Nucleus accumbens (tissue), 56 donors: ENCODE measurements at places on chromosomes 1 and 21.

- DNase-seq, result peak; percentile 63
Observed at GRCh38 chr1:160951443-160952128, 3.0 kb downstream of the ITLN2 start.

DNA sequence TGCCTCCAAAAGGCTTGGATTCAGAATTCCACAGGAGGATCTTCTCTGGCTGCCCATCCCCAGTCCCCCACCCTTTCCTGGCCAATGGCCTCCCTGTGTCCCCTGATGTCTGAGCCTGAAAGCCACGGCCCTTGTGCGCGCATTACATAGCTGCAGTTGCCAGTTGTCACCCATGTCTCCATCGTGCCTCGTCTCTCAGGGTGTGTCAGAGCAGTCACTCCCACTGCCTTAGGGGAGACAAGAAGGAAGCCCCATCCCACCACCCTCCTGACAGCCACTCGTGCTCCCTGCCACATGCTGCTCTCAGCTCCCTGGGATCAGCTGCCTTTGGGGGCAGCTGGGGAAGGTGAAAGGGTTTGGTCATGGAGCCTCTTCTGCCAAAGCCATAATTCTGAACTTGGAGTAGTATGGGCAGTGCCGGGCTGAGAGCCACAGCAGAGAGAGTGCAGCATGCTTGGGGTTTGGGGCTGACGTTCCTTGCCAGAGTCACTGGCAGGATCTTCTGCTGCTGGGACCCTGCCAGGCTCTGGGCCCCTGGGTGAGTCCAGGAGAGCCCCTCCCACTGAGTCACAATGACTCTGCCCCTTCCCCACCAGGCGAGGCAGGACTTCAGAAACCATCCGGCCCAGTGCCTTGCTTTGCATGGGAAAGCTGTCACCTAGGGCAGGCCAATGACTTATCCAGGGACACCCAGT lies 285.9 kb upstream of the VAMP3 start:
- no peak for DNase-seq

DNA sequence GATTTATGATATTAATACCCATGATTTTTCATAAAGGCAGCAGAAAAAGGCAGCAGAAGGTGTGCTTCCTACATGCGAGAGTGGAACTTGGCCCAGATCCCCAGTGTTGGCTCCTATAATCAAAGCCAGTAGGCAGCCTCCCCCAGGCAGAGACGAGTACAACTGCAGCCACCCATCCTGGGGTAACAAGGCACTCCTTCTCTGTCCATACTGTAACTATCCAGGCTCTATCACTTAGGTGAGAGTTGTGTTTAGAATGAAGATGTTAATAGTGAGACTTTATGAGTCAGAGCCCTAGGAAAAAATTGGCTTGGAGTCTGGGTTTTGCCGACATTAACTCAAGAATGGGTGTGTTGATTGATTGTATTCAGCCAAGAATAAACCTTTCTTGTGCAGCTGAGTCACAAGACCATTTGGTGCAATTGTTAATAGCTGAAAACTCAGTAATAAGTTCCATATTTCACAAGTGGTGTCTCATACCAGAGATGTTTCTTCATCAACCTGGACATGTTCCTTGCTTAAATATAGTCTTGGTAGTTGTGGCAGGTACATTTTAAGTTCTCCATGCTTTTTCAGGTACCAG lies 322.3 kb downstream of the DUSP10 start:
- DNase-seq, result no peak

- DNase-seq, result no peak
Observed at GRCh38 chr1:54332781-54333585, 73.2 kb downstream of the SSBP3 start.

DNA sequence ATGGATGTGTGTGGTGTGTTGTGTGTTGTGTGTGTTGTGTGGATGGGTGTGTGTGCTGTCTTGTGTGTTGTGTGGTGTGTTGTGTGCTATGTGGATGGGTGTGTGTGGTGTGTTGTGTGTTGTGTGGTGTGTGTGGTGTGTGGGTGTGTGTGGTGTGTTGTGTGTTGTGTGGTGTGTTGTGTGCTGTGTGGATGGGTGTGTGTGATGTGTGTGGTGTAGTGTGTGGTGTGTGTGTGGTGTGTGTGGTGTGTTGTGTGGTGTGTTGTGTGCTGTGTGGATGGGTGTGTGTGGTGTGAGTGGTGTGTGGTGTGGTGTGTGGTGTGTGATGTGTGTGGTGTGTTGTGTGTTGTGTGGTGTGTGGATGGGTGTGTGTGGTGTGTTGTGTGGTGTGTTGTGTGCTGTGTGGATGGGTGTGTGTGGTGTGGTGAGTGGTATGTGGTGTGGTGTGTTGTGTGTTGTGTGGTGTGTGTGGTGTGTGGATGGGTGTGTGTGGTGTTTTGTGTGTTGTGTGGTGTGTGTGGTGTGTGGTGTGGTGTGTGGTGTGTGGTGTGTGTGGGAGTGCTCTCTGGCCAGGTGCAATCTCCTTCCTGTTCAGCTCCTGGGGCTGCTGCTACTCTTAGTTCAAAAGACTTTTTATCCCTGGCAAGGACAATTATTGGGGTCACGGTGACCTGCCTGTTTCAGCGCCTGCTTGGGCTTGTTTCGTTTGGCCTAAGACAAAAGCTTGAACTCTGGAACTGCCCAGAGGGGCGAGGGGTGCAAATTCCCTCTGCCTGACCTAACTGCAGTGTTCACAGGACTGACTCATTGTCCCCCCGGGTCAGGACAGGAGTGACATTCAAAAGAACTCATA lies 101.1 kb downstream of the UBIAD1 start:
- DNase-seq, result no peak

- no peak for DNase-seq
Observed at GRCh38 chr21:16113052-16113715, 383.4 kb downstream of the USP25 start.

- DNase-seq, result no peak
Observed at GRCh38 chr1:102098536-102098935, 101.8 kb upstream of the OLFM3 start.

DNA sequence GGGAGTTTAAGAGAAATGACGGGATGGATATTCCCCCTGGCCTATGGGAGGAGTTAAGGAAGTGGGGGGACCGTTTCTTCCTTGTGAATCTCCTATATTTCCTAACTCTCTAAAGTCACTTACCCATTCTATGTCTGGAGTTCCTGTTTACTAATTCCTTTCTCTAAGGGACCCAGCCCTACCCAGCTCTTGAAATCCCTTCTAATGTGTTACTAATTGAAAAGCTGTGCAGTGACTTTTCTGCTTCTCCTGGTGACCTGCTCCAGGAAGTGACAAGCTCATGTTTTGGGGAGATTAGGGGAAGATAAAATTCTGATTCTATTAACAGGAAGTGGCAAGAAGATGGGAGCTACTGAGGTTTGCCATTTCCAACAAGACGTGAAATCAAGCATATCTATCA lies 4.0 kb upstream of the SAMSN1 start:
- DNase-seq, result no peak

GRCh38 chr1:236137285-236137852 lies 5.0 kb upstream of the GPR137B start:
- DNase-seq, result no peak

- DNase-seq, result no peak
Observed at GRCh38 chr1:219544163-219544846, 68.6 kb downstream of the ZC3H11B start.

GRCh38 chr1:207056673-207057072 lies 3.6 kb downstream of the PFKFB2 start:
- DNase-seq, result no peak

DNA sequence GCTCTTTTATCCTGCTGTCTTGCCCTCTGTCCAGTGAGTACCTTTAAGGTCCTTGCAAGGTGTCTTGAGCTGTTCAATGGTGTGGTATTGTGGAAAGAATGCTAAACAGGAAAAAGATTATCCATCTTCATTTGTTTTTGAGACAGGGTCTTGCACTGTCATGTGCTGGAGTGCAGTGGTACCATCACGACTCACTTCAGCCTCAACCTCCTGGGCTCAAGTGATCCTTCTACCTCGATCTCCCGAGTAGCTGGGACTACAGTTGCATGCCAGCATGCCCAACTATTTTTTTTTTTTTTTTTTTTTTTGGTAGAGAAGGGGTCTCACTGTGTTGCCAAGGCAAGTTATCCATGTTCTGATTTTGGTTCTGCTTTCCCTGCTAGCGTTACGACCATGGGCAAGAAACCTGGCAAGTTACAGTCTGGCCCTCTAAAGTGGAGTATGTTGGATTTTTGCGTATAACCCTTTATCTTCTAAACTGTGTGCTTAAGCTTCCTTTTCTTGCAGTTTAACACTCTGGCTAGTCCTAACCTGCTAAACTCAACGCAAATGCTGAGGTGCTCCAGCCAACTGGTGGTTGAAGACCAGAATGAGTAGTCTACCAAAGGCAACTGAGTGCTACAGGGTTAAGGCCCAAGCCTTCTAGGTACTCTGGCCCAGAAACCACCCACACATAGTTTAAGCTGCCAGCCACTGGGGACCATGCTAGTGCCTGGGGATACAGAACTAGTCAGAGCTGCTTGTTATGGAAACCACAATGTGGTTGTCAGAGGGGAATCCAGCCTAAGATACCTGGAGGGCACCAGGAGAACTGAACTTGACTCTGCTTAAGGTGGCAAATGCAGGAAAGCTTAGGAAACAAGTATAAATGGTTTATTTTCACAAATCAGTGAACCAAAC lies 7.9 kb downstream of the RPL11 start:
- DNase-seq, result no peak

DNA sequence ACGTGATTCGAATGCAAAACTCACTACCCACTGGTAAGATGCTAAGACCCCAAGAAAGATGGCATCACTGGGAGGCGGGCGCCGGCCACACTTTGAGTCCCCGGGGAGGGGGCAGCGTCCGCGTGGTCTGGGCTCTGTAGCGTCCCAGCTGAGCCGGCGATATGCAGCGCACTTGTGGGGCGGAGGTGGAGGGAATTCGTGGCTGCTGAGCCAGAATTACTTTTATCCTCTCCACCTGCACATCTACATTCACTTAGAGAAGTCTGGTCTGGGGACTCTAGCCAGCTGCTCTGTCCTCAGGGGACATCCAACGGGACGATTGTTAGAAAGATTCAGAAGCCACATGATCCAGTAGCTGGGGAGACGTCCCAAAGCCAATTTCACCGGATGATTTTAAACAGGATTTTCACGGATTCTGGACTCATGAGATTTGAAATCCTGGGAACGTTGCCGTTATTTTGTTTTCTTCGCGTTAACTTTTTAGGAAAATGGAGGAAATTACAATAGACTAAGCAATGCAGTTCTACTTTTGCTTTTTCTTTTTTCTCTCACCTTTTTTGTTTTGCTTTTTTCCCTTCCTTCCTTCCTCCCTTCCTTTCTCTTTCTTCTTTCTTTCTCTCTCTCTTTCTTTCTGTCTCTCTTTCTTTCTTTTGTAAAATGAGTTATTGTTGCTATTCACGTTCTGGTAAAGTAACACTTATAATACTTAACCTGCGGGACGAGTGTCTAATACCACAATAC lies 1.3 kb downstream of the JAM2 start:
- DNase-seq, result peak; percentile 42

DNA sequence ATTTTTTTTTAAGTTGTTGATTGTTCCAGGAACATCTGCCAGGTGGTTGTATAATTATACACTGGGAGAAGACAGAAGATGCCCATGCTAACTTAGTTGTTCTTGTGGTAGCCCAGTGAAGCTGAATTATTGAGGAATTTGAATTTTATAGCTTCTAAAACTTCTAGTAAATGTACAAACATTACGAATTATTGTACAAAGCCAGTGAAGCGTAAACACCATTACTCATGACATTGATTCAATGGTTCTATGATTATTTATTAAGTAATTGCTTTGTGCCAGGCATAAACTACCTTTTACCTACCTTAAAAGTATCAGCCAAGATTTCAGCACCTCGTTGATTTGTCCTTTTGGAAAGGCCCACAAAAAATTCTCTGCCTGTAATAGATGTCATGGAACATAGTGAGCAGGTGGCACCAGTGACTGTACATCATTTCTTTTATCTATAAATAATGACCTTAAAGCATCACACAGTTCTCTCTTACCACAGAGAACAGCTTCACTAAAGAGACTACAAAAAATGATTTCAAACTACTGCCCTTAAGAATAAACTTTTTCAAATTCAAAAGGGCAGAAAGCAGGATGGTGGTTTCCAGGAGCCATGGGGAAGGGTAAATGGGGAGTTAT lies 74.9 kb upstream of the BCL10 start:
- DNase-seq, result no peak

- no peak for DNase-seq
Observed at GRCh38 chr1:199073166-199073565, 434.3 kb downstream of the PTPRC start.

DNA sequence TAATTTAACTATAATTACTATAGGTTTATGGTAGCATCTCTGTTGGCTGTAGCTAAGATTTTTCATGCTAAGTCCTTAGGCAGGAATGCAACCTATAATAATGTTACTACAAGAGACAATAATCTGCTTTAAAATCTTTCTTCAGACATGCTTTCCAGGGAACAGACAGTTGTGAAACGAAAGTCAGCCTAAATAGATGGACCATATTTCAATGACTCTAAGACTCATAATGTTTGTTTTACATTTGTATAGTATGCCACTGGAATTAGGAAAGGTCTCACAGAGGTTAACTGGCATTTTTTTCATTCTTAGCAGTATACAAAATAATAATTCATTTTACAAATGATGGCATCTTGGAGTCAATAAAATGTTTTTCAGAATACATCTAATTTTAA lies 8.1 kb downstream of the RERE start:
- no peak for DNase-seq

- DNase-seq, result no peak
Observed at GRCh38 chr1:8902765-8903164, 24.3 kb upstream of the ENO1 start.

- no peak for DNase-seq
Observed at GRCh38 chr1:2106659-2107405, 56.6 kb downstream of the PRKCZ start.

DNA sequence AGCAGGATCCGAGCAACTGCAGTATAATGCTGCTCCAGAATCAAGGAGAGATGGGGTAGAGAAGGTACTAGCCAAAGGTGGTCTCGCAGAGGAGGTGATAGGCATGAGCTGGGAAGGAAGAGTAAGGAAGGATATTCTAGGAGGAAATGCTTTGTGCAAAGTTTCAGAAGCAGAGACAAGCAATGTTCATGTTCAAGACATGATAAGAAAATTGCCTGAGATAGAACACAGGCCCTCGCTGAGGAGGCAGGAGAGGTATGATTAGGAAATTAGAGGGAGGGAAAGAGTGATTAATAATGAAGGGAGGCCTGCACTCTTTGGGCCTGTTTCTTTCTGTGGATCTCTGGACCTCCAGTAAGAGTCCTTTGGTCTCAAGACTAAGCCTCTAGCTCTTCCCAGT lies 12.9 kb upstream of the ETV3 start:
- no peak for DNase-seq

- DNase-seq, result peak; percentile 11
Observed at GRCh38 chr1:36458910-36459309, 5.3 kb downstream of the MRPS15 start.
